Uterine smooth muscle cell (primary cell): ENCODE measurements at places on chromosomes 2 and 18. TPM values are rescaled to one million over a fixed set of nuclear protein-coding genes. Genes with fewer than 3 reads are reported as not detected.

CFC1 gene
- not detected in 2 replicates for total RNA-seq

GALNT5 gene
- total RNA-seq: 1.8 and 7.2 TPM in 2 replicates

OTOS gene
- total RNA-seq: not detected in 2 replicates

HOXD3 gene
- 0.25 and 0.33 TPM in 2 replicates for total RNA-seq

IL37 gene
- total RNA-seq: 0.22 TPM in 1 of 2 replicates, not detected in the other

CAVIN2 gene
- 1.2 and 4.4 TPM in 2 replicates for total RNA-seq

KCNJ3 gene
- 0.12 and 0.22 TPM in 2 replicates for total RNA-seq

GALNT3 gene
- 0.87 and 0.89 TPM in 2 replicates for total RNA-seq

DAW1 gene
- not detected in 2 replicates for total RNA-seq

RGPD3 gene
- total RNA-seq: 0.33 and 0.37 TPM in 2 replicates

GPR55 gene
- total RNA-seq: under 0.01 TPM in 1 of 2 replicates, not detected in the other

ADAM23 gene
- total RNA-seq: 9.9 and 10.5 TPM in 2 replicates

IL36G gene
- not detected in 2 replicates for total RNA-seq

CELF4 gene
- total RNA-seq: not detected in 2 replicates

RTTN gene
- total RNA-seq: 18.0 and 37.2 TPM in 2 replicates

IL1F10 gene
- not detected in 2 replicates for total RNA-seq

UCN gene
- 0.22 and 1.00 TPM in 2 replicates for total RNA-seq

PRKAG3 gene
- total RNA-seq: not detected in 2 replicates

TLX2 gene
- not detected in 2 replicates for total RNA-seq

EMILIN1 gene
- 196 and 328 TPM in 2 replicates for total RNA-seq

FAHD2B gene
- total RNA-seq: 11.6 and 14.1 TPM in 2 replicates

CLHC1 gene
- total RNA-seq: 7.3 and 11.5 TPM in 2 replicates
